ENCODE measurements at places on chromosomes 7 and 10.

- DNase-seq = no peak
These were observed 113.4 kb downstream of the VPS41 start for GRCh38 chr7:38795593-38795992.

GRCh38 chr10:4609251-4609650 is 216.8 kb upstream of the AKR1E2 start:
- DNase-seq = no peak

- no peak for DNase-seq
These were observed 544.3 kb downstream of the TNS3 start for GRCh38 chr7:47037607-47038006.

DNA sequence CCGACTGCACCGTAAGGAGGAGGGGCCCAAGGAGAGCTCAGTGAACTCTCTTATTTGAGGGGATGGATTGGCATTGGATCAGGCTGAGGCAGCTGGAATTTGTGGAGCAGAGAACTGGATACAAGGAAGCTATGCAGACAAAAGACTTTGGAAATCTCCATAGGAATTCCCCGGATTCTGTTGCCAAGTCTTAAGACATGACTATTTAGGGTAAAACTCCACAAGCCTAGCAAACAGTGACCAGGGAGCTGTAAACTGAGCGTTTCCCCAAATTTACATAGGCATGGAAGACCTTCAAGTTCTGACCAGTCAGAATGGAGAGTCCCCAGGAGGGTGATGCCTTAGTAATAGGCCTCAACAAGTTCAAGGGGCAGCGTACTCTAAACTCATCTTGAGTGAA is 82.5 kb upstream of the PCBD1 start:
- DNase-seq = no peak

- DNase-seq = no peak
These were observed 4.9 kb upstream of the NSUN5 start for GRCh38 chr7:73313521-73313906.

GRCh38 chr7:158824028-158824427 is 5.3 kb downstream of the ESYT2 start:
- DNase-seq = no peak

DNA sequence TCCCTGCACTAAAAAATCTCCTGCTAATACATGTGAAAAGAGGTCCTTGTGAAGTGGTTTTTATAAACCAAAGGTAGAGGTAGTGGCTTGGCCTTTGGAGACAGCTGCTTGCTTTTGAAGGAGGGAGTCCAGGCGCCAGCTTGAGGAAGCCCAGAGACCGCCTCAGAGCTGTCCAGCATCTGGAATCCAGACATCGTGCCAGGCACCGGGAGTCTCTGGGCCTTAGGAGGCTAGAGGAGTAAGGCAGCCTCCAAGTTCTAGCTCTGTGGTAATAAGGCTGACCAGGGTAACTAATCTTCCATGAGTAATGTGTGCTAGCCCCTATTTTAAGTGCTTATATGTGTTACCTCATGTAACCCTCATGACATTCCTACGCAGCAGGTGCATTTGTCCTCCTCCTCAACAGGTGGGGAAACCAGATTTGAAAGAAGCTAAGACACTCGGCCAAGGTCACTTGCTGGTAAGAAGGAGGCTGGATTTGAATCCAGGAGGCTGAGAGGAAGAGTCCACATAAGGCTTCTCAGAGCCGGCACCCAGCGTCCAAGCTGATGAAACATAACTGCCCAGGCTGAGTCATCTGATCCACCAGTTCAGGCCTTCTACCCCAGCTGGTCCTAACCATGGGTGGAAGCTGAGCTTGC is 26.1 kb downstream of the PRLHR start:
- DNase-seq = no peak

- DNase-seq = no peak
These were observed 180.7 kb downstream of the EVX1 start for GRCh38 chr7:27423290-27423689.
